Sigmoid colon (tissue), 7 donors: ENCODE measurements at places on chromosomes 4 and X. TPM values are rescaled to one million over a fixed set of nuclear protein-coding genes. Genes with fewer than 3 reads are reported as not detected.

DNA sequence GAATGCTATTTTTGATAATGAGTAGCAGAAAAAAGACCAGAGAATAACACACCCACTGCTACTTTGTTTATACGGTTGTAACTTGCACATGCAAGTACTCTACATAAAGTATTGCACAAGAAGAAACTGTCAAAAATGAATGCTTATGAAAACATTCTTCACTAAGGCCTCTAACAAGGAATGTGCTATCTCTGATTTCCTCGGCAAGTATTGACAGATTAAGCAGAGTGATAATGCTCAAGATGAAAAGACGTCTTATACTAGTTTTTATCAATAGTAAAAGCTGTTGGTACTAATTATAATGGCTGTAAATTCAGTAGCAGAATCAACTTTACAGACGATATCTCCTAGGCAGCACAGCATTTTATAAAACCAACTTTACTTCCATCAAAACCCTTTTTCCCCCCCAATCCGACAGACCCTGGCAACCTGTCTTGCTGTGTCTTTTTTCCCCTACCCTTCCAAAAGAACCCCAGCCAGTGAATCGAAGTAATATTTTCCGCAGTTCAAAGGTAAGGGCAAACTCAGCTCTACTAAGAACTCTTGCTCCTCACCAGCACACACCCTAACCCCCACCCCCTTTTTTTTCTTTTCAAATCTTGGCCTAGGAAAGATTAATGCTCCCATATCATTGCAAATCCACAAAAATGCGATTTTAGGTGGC, 1.5 kb downstream of the FRYL start:
- peak overlapping the region; percentile 96 for H3K4me3 ChIP-seq
- H3K27ac ChIP-seq = peak overlapping the region; percentile 98
- H3K36me3 ChIP-seq = no peaks in the 10 kb centered on the region
- H3K4me1 ChIP-seq = peaks cover 25% of the 10 kb centered on the region
- DNase-seq = no peak

DNA sequence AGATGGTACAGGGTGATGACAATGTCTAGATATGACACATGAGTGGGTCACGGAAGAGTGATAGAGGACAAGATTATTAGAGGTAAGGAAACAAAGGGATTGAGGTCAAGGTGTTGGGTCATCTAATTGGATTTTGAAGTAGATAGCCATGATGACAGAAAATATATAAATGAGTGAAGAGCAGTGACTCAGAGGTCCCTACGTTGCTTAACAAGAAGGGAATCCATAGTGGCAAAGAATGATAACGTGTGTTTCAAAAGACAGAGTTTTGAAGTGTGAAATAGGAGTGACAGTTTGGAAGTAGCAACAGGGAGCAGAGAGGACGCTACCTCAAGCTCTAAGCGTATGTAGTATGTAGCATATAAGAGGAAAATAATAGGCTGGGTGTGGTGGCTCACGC, 22.2 kb upstream of the CAMK2D start:
- H3K4me1 ChIP-seq = no peaks in the 10 kb centered on the region
- H3K27me3 ChIP-seq = no peaks in the 10 kb centered on the region
- H3K27ac ChIP-seq = no peak overlapping the region
- no peak overlapping the region for H3K4me3 ChIP-seq
- no peak for DNase-seq
- no peaks in the 10 kb centered on the region for H3K36me3 ChIP-seq

DNA sequence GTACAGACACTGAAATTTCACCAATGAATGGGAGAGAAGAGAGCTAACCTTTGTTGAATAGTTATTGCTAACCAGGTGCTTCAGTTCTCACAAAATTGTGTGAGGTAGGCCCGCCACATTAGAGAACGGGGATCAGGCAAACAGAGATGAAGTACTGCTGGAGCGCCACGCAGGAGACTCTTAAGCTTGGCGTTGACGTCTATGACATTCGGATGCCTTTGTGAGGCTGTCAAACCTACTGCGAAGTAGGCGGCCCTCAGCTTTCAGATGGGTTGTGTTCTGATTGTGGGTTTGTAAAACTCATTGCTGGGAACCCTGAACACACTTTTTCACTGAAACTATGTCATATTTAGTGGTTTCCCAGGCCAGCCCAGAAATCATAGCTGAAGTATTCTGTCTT, 173.6 kb downstream of the CBR4 start:
- peak overlapping the region; percentile 94 for H3K27ac ChIP-seq
- H3K4me1 ChIP-seq = peaks cover 66% of the 10 kb centered on the region
- no peaks in the 10 kb centered on the region for H3K27me3 ChIP-seq
- DNase-seq = no peak

DNA sequence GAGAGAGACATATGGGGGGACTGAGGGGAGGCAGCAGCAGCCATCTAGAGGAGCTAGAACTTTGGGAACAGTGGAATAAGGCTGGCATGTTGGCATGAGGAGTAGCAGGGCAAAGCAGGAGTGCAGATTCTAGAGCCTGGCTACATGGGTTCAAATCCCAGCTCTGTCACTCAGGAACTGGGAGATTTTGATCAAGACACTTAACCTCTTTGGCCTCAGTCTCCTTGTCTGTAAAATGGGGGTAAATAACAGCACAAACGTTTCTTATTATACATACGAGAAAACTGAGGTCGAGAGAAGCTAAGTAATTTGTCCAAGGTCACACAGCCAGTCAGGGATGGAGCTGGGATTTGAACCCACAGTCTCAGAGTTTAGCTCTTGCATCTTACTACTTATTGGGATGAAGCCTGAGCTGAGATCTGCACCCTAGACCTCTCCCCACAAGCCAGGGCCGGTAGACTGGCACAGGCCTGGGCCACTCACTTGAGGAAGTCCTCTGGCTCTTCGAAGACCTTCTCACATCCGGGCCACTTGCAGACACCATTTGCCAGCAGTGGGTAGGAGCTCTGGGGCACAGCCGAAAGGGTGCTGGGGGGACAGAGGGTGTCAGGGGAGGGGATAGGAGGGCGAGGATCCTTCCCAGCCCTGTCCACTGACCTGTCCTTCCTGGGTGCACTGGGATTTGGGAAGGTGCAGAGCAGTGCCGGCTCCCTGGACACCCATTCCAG, 8.1 kb downstream of the FOXP3 start:
- DNase-seq = no peak
- H3K27me3 ChIP-seq = no peaks in the 10 kb centered on the region
- H3K4me1 ChIP-seq = no peaks in the 10 kb centered on the region
- H3K4me3 ChIP-seq = no peak overlapping the region

GRCh38 chrX:131703646-131704045, 159.8 kb downstream of the OR13H1 start:
- no peaks in the 10 kb centered on the region for H3K4me1 ChIP-seq
- H3K27me3 ChIP-seq = no peaks in the 10 kb centered on the region
- no peak overlapping the region for H3K27ac ChIP-seq
- H3K36me3 ChIP-seq = no peaks in the 10 kb centered on the region
- no peak overlapping the region for H3K4me3 ChIP-seq
- DNase-seq = no peak

DNA sequence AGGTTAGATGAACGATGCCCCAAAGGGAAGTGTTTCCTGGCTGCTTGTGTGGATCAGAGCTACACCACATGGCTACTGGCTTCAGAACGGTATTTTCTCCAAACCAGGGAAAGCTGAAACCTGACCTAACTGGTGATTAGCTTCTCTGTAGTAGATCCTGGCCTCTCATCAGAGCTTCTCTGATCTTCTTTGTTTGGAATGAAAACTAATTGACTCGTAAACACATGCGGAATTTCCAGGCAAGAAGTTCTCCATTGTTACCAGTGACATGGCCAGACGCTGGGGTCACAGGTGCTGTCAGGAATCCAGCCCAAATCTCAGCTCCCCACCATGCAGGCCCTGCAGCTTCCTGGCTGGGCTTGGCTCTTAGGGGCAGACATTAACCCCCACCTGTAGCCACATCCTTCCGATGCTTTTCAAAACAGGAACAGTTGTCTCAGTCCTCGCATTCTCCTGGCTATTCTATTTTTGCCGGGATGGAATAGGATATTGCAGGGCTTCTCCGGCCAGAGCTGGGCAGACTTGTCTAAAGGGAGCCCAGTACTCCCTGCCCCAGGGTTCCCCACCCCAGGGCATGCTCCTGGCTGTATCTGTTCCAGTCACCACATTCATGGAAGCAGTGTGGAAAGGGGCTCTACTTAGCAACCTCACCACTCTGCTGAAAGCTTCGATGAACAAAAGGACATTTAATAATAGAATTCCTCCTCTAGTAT, 305.4 kb upstream of the F9 start:
- no peak for DNase-seq
- H3K4me1 ChIP-seq = no peaks in the 10 kb centered on the region
- no peak overlapping the region for H3K4me3 ChIP-seq
- no peaks in the 10 kb centered on the region for H3K36me3 ChIP-seq

DNA sequence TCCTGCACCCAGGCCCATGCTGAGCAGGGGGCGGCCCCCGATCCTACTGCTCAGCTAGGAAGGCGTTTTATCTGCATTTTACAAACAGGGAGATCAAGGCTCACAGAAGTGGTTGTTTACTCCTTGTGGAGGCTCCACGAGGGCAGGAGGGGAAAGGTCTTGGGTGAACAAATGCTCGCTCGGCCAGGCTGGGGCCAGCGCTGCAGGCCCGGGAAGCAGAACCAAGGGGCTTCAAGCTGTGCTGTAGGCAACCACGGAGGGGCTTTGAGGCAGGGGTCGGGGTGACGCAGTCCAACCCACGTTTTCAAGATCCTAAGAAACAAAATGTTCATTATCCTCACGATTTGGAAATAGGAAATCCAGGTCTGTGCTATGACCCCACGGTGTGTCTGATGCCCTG, 125.8 kb downstream of the HMX1 start:
- no peak overlapping the region for H3K27ac ChIP-seq
- no peak overlapping the region for H3K4me3 ChIP-seq
- peak; percentile 26 for DNase-seq

DNA sequence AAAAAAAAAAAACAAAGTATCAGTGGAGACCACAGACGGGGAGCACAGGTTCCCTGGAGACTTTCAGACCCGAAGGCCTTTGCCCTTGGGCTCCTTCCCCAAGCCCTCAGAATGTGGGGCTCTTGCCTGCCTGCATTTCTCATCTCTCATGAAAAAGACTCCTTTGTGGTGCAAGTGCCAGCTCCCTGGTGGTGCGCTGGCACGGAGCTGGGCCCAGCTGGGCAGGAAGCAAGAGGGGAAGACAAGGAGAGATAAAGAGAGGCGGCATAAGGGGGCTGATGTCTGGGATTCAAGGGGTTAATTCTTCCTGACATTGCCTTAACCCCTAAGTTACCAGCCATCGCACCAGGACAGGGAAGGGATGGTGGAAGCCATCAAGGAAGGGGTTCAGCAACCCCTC, 21.8 kb downstream of the NLGN3 start:
- no peaks in the 10 kb centered on the region for H3K36me3 ChIP-seq
- H3K27me3 ChIP-seq = no peaks in the 10 kb centered on the region
- no peak overlapping the region for H3K27ac ChIP-seq

DNA sequence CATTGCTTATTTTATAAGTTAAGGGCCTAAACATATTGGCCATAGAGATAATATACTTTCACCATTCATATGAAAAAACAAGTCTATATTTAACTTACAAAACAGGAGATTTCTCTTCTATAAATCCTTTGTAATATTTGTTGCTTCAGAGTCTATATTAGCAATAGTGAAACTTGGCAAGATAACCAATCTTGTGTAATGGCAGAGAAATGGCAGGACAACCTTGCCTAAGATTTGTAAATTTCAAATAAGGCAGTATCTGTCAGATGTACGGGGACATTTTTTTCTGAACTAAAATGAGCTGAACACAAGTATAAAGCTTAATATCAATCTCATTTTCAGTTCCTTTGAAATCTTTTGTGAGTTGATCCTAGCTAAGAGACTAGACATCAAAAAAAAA, 17.8 kb upstream of the CPEB2 start:
- no peaks in the 10 kb centered on the region for H3K27me3 ChIP-seq
- no peaks in the 10 kb centered on the region for H3K36me3 ChIP-seq
- no peak overlapping the region for H3K4me3 ChIP-seq
- no peaks in the 10 kb centered on the region for H3K4me1 ChIP-seq
- no peak for DNase-seq

GRCh38 chrX:40761762-40762161, 26.4 kb upstream of the MED14 start:
- H3K27ac ChIP-seq = no peak overlapping the region
- H3K36me3 ChIP-seq = no peaks in the 10 kb centered on the region
- no peaks in the 10 kb centered on the region for H3K4me1 ChIP-seq

DNA sequence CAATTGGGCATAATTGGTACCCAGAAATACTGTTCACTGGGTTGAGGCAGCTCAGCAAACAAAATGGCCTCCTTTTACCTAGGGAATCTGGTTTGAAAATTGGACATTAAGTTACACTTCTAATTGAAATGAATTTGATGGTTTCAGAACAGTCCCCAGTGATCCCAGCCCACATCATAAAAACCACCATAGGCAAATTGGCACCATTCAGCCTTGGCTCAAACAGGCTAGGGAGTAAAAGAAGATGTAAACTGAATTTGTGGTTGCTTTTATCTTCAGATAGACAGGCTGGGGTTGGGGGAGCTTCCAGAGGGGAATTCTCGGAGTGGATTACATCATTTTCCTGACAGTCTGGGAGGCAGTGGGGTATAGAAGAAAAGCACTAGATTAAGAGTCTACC, 576.5 kb downstream of the MID1IP1 start:
- H3K36me3 ChIP-seq = no peaks in the 10 kb centered on the region
- no peaks in the 10 kb centered on the region for H3K27me3 ChIP-seq
- no peak for DNase-seq
- no peaks in the 10 kb centered on the region for H3K4me1 ChIP-seq

- no peak overlapping the region for H3K4me3 ChIP-seq
- no peaks in the 10 kb centered on the region for H3K27me3 ChIP-seq
- no peaks in the 10 kb centered on the region for H3K36me3 ChIP-seq
- no peak overlapping the region for H3K27ac ChIP-seq
- H3K4me1 ChIP-seq = no peaks in the 10 kb centered on the region
Measured at GRCh38 chrX:40374486-40374885, 206.3 kb upstream of the ATP6AP2 start.

DNA sequence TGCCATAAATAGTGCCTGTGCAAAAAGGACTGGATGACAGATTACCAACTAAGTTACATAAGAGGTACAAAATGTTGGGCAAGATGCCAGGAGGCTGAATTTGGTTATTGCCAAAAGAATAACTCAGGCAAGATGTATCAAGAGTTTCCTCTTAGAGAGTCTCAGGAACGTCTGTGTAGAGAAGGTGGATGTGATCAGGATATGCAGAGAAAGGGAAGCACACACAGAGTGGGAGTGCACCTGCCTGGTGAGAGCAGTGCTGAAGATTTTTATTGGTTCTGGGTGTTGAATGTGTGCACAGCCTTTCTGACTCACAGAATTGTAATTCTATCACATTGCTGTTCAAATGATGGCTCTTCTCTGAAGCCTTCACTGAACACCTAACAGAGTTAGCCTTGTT, 156.8 kb upstream of the HS3ST1 start:
- H3K4me1 ChIP-seq = no peaks in the 10 kb centered on the region
- H3K27ac ChIP-seq = no peak overlapping the region
- H3K36me3 ChIP-seq = no peaks in the 10 kb centered on the region
- DNase-seq = no peak

GRCh38 chrX:49956313-49956712, 33.9 kb downstream of the CLCN5 start:
- DNase-seq = no peak
- H3K4me1 ChIP-seq = no peaks in the 10 kb centered on the region
- no peaks in the 10 kb centered on the region for H3K27me3 ChIP-seq
- H3K4me3 ChIP-seq = no peak overlapping the region
- no peak overlapping the region for H3K27ac ChIP-seq

- no peaks in the 10 kb centered on the region for H3K4me1 ChIP-seq
- DNase-seq = no peak
- no peaks in the 10 kb centered on the region for H3K36me3 ChIP-seq
- no peaks in the 10 kb centered on the region for H3K27me3 ChIP-seq
- no peak overlapping the region for H3K4me3 ChIP-seq
Measured at GRCh38 chrX:78759081-78759480, 11.6 kb downstream of the LPAR4 start.

Gene OSTC
- 71.6 TPM for total RNA-seq

Gene NLGN4X
- total RNA-seq = 5.5 TPM

Gene NSG1
- 2.3 TPM for total RNA-seq

Gene TEX13C
- not detected for total RNA-seq

Gene SPANXC
- total RNA-seq = not detected

Gene PHF8
- total RNA-seq = 44.9 TPM

Gene NUDT10
- 8.0 TPM for total RNA-seq
